CD8-positive, alpha-beta memory T cell (primary cell): ENCODE measurements at places on chromosomes 3 and 15. TPM values are rescaled to one million over a fixed set of nuclear protein-coding genes. Genes with fewer than 3 reads are reported as not detected.

Gene ZNF619
- 9.6 TPM for total RNA-seq

Gene ADIPOQ
- total RNA-seq: not detected

DNA sequence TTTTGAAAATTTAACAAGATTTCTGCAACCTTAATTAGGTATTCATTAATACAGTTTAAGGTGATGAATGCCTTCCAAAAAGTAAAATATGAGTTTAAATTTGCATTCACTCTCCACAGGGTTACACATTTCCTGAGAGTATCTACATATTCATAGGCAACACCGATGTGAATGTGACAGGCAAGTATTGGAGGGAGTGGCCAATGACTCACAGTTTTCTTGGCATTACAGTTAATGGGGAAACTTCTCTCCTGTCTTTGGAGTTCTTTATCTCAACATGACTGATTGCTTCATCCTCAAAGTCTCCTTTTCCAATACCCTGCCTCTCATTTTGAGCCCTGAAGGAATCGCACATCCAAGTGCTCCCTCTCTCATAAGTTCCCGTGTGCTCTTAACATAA is 181.9 kb upstream of the CHL1 start:
- no peak overlapping the region for H3K4me3 ChIP-seq
- no peak overlapping the region for H3K27ac ChIP-seq
- no peak for DNase-seq
- no peaks in the 10 kb centered on the region for H3K27me3 ChIP-seq
- H3K36me3 ChIP-seq: no peaks in the 10 kb centered on the region

Gene CPEB1
- 0.44 TPM for total RNA-seq

GRCh38 chr3:77326586-77326985 is 286.7 kb downstream of the ROBO2 start:
- no peaks in the 10 kb centered on the region for H3K27me3 ChIP-seq
- H3K4me1 ChIP-seq: no peaks in the 10 kb centered on the region
- no peak overlapping the region for H3K4me3 ChIP-seq
- no peaks in the 10 kb centered on the region for H3K36me3 ChIP-seq
- no peak for DNase-seq
- no peak overlapping the region for H3K27ac ChIP-seq

DNA sequence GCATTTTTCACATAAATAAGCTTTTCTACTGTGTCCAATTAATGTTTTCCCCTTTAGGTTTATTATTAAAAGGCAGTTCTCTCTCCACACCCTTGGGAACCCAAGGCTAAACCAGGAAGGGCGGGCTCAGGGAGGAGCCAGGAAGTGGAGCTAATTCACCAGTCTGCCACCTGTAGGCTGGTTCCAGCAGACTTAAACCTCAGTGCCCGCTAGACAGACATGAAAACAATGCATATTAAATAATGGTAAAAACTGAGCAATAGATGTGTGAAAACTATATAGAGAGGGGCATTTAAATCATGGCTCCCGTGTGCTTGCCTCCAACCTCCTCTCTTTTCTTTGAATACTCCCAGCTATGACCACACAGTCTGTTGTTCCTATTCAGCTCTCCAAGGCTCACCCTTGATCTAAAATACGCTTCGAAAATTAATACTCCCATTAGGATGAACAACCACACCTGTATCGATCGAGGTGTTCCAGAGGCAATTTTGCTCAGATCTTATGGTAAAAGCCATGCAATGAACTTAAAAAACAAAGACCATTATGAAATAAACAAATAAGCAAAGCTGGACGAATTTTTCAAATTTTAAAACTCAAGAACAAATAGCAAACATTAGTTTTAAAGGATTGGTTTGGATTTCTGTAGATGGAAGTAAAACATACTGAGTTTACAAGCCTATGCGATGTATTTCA is 253.3 kb downstream of the TJP1 start:
- no peak overlapping the region for H3K4me3 ChIP-seq
- H3K27ac ChIP-seq: no peak overlapping the region
- H3K4me1 ChIP-seq: no peaks in the 10 kb centered on the region
- no peak for DNase-seq
- no peaks in the 10 kb centered on the region for H3K27me3 ChIP-seq
- H3K36me3 ChIP-seq: no peaks in the 10 kb centered on the region

DNA sequence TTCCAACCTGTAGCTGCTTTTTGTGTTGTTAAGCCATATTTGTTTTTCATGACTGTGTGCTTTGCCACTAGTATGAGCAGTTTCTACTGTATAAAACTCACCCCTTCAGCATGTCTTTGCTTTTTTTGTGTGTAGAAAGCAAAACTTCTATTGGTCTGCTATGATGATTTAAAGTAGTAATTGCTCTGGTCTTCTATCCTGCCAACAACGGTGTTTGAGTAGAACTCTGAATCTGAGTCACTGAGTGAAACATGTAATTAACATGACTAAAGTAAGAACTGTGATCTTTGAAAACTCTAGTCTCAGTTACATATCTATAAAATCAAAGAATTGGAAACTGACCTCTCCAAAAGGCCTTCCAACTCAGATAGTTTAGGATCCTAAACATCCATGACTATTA is 133.6 kb downstream of the TPRG1 start:
- H3K36me3 ChIP-seq: no peaks in the 10 kb centered on the region
- no peaks in the 10 kb centered on the region for H3K27me3 ChIP-seq
- no peaks in the 10 kb centered on the region for H3K4me1 ChIP-seq
- H3K27ac ChIP-seq: no peak overlapping the region

GRCh38 chr3:77380136-77380535 is 340.2 kb downstream of the ROBO2 start:
- no peaks in the 10 kb centered on the region for H3K4me1 ChIP-seq
- no peak for DNase-seq
- H3K36me3 ChIP-seq: no peaks in the 10 kb centered on the region
- no peak overlapping the region for H3K4me3 ChIP-seq

DNA sequence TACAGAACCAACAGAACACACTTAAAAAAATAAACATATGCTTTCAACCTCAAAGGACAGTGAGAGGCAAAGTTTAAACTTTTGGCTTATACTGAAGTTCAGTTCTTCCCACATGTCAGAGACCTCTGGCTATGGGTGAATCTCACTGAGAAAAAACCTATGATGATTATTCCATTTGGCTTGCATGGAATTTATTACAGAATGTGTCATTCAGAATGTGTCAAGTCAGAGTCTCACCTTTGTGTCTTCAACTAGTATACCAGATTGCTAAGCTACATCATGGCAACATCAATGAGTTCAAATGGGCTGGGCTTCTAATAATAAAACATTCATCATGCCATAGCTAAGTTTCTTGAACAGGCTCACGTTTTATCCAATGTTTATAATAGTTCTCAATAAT is 987.0 kb downstream of the NTRK3 start:
- no peaks in the 10 kb centered on the region for H3K27me3 ChIP-seq
- H3K4me3 ChIP-seq: no peak overlapping the region
- H3K27ac ChIP-seq: no peak overlapping the region
- DNase-seq: no peak
- H3K4me1 ChIP-seq: no peaks in the 10 kb centered on the region

Gene KIF7
- total RNA-seq: 2.7 TPM

Gene USP19
- 73.9 TPM for total RNA-seq

- no peak for DNase-seq
- H3K36me3 ChIP-seq: no peaks in the 10 kb centered on the region
- no peak overlapping the region for H3K4me3 ChIP-seq
- no peak overlapping the region for H3K27ac ChIP-seq
- no peaks in the 10 kb centered on the region for H3K4me1 ChIP-seq
Measured at GRCh38 chr3:101050046-101050445, 56.8 kb upstream of the ABI3BP start.

DNA sequence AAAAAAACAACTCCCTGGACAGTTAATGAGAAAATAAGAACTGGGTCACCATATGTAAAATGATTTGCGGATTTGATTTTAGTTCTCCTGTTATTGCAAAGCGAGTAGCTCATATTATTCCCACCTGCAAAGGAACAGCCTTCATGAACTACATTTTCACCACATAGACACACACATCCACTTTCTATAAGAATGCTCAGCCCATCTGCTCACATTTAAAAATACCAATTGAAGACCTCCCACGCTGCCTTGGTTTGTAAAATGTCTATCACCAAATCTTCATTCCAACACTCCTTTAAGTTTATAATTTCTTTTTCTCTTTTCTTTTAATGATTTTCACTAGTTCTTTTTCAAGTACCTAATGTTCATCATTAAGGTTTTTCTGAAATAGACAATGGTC is 148.6 kb downstream of the FGF12 start:
- DNase-seq: no peak
- H3K4me1 ChIP-seq: no peaks in the 10 kb centered on the region
- H3K27me3 ChIP-seq: no peaks in the 10 kb centered on the region
- H3K27ac ChIP-seq: no peak overlapping the region

Gene KLHDC8B
- 3.5 TPM for total RNA-seq

DNA sequence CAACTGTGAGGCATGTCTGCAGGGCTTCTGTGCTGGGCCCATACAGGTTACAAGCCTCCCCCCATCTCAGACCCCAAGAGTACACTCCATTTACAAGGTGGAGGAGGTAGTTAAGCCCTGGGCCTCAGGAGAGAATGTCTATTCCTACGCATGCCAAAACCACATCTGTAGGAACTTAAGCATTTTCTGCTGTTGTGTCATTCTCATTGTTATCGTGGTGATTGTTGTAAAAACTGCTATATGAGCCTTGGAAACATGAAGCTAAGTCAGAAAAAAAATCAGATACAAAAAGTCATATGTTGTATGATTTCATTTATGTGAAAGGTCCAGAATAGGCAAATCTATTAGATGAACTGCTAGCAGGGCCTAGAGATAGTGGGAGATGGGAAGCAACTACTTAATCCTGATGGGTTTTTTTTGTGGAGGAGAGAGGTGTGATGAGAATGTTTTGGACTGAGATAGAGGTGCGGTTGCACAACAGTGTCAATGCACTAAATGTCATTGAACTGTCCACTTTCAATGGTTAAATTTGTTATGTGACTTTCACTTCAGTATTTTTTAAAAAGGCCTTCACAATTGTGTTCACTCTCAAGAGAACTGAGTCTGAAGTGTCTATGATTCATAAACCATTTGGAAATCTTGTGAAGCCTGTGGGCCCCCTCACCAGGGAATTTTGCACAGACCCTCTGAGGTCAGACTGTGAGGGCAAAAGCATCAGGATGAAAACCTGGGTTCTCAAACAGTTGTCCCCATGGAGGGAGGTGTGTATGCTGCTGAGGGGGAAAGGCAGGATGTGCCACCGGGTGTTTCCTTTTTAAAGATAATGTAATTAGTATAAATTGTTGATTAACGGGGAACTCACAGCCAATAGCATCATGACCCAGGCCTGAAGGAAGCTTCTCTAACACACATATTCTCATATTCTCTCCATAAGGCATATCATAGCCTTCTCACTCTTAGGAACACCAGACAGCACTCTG is 3.2 kb downstream of the RTP3 start:
- H3K4me1 ChIP-seq: peaks cover 5% of the 10 kb centered on the region
- no peaks in the 10 kb centered on the region for H3K27me3 ChIP-seq

GRCh38 chr15:32781781-32782180 is 64.0 kb downstream of the GREM1 start:
- no peak overlapping the region for H3K27ac ChIP-seq
- H3K36me3 ChIP-seq: no peaks in the 10 kb centered on the region
- H3K4me1 ChIP-seq: no peaks in the 10 kb centered on the region

DNA sequence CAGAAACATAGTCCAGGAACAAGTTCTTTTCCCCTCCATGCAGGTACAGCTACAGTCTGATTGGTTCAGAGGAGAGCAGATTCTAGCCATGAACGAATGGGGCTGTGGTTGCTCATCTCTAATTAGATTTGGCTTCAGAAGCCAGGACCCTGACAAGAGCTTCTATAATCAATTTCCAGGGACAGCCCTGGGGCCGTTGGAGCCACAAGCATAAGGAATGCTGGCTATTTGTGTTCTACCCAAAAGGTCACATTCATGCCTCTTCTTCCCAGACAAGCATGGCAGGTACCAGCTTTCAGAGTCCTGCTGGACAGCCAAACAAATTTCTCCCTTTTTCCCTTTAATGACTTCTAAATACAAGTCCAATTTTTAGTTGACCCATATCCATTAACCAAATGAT is 215.5 kb upstream of the LRTM1 start:
- no peak for DNase-seq
- no peaks in the 10 kb centered on the region for H3K27me3 ChIP-seq
- no peak overlapping the region for H3K4me3 ChIP-seq
- no peaks in the 10 kb centered on the region for H3K36me3 ChIP-seq
- H3K27ac ChIP-seq: no peak overlapping the region

GRCh38 chr3:101038393-101038792 is 45.2 kb upstream of the ABI3BP start:
- H3K27me3 ChIP-seq: no peaks in the 10 kb centered on the region
- H3K36me3 ChIP-seq: no peaks in the 10 kb centered on the region
- no peak overlapping the region for H3K27ac ChIP-seq
- no peak overlapping the region for H3K4me3 ChIP-seq
- no peak for DNase-seq
- no peaks in the 10 kb centered on the region for H3K4me1 ChIP-seq

Gene GP9
- total RNA-seq: not detected

Gene FGF7
- total RNA-seq: not detected

DNA sequence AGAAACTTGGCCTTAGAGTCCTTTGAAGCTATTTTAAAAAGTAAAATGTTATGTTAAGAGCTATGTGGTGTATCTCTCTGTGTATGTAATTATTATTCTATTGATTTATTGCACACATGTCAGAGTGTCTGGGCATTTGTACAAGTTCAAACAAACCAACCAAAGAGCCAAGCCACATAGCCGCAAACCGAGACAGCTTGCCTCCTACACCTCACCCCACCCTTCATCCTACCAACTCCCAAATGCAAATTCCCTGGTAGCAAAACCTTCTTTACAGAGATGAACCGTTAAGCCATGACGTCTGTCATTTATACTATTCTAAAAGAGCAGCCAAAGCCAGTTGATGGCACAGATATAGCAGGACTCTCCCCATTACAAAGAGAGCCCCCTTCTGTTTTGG is 332.3 kb downstream of the ERC2 start:
- no peaks in the 10 kb centered on the region for H3K27me3 ChIP-seq
- no peak for DNase-seq

DNA sequence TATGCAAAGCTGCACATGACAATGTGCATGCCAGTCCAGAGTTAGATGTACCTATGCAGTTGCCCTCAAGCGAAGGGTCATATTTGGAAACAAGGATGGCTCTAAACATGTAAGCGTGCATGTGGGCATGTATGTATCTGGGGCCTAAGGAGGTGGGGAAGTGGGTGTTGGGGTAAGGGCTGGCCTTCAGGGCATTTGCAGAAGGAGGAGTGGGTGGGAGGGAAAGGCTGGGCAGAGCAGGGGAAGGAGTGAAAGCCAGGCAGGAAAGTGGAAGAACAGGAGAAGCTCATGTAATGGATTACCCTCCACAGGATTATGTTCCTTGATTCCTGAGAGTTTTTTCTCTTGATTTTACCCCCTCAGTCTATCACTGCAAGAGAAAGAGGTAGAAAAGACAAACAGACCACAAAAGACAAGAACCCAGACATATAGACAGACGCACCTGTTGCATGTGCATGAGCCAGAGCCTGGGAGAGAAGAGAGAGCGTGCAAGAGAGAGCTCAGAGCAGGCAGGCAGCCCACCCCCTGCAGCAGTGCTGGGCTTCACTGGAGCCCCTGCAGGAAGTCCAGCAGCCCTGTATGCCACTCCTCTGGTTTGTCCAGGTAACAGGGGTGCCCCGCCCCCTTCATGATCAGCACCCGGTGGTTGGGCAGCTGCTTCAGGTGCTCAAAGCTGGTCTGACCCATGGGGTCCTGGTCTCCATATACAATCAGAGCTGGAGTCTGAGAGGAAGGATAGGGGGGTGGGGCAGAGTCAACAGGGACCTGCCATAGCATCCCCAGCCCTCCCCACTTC is 1.8 kb upstream of the PCBP4 start:
- H3K4me3 ChIP-seq: no peak overlapping the region
- peaks cover 19% of the 10 kb centered on the region for H3K4me1 ChIP-seq
- H3K27me3 ChIP-seq: no peaks in the 10 kb centered on the region
- no peak overlapping the region for H3K27ac ChIP-seq

- H3K4me1 ChIP-seq: peaks cover 11% of the 10 kb centered on the region
- H3K36me3 ChIP-seq: no peaks in the 10 kb centered on the region
- H3K4me3 ChIP-seq: no peak overlapping the region
- no peaks in the 10 kb centered on the region for H3K27me3 ChIP-seq
- no peak overlapping the region for H3K27ac ChIP-seq
- DNase-seq: no peak
Measured at GRCh38 chr3:139325551-139325950, 18.3 kb upstream of the MRPS22 start.
